T1000 (cell line): ENCODE measurements at places on chromosomes 11 and 22.

- DNase-seq, result no peak
These were observed 9.3 kb upstream of the GLB1L3 start for GRCh38 chr11:134266841-134267251.

DNA sequence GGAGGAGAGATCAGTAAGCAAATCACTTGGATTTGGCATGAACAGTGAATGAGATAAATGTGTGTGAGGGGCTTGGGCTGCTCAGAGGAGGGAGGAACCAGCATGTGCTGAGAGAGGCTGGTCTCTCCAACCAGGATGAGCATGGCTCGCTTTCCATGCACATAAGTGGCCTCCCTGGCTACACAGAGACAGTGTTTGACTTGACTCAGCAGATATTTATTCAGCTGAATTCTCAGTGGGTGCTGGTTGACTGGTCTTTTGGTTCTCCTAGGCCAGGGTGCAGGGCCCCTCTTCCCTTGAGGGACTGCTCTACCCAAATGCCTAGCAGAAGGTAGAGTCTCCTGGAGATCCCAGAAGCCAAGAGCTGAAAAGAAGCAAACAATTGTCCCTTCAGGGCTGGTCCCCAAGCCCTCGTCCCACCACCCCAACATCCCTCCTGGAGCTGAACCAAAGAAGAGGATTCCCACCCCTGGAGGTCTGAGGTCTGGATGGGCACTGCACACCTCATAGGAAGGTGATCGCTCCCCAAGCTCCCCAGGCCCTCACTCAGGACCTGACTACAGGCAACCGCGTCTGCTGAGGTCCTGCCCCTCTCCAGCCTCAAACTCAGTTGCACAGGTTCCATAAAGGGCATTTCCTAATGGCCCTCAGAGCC lies 3.3 kb upstream of the TRIM29 start:
- no peak for DNase-seq

- DNase-seq, result no peak
These were observed 74.9 kb downstream of the DSCAML1 start for GRCh38 chr11:117722082-117722481.

DNA sequence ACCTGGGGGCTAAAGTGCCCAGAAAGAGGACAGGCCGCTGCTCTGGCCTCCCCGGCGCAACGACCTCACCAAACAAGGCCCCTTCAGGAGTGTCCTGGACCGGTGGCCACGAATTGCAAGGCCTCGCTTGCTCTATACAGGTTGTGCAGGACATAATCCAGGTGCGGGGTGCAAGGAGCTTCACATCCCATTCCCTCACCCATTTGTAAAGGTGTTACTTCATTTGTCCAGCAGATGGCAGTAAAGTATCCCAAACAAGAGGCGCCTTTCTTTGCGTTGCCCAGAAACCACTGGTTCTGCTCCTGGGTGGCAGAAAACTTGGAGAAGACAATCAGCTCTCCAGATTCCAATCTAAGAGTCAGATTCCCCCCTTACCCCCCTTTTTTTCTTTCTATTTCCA lies 35.9 kb upstream of the PRDM11 start:
- peak; percentile 19 for DNase-seq

- DNase-seq, result no peak
These were observed 6.5 kb downstream of the RBFOX2 start for GRCh38 chr22:36022162-36022561.

DNA sequence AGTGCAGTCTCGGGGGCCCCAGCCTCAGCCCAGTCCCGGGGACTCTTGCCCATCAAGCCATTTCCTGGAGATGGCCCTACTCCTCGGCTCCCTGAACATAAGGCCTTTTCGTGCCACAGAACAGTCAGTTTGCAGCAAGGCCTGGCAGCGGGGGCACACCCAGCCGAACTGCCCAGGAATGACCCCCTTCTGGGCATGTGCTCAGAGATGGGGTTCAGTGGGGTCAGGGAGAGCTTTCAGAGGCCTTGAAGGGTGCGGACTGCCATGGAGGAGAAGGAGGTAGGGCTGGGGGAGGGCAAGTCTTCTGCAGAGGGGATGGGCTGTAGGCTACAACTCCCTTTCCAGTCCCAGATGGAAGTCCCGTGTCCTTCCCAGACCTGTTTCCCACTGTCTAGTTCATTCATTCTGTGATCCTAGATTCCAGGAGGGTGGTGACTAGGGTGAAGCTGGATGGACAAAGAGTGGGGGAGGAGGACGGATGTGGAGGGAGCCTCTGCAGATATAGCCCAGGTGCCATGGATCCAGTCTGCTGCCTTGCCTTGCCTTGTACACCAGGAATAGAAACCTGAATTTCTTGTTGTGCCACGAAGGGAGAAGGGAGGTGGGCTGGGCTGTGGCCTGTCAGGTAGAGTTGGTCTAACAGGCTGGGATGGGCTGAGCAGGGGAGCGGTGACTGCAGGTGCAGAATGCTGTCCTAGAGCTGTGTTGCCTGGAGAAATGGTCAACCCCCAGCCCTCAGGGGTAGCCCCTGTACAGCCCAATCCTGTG lies 14.2 kb upstream of the OMP start:
- no peak for DNase-seq

DNA sequence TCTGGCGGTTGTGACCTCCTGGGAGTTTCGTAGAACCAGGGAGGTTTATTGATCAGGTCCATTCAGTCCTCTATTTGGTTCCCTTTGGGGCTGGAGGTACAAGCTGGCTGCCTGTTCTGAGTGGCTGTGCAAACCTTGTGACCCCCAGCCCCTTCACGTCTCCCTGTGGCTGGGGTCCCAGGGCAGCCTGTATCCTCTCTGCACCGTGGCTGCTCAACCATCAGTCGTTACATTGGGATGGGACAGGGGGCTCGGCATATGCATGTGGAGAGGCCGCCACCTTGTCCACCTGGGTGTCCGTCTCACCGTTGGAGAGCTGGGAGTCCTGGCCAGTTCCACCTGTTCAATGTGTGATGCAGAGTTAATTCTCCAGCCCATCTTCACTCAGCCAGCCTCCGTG lies 195.7 kb downstream of the TBC1D22A start:
- no peak for DNase-seq

DNA sequence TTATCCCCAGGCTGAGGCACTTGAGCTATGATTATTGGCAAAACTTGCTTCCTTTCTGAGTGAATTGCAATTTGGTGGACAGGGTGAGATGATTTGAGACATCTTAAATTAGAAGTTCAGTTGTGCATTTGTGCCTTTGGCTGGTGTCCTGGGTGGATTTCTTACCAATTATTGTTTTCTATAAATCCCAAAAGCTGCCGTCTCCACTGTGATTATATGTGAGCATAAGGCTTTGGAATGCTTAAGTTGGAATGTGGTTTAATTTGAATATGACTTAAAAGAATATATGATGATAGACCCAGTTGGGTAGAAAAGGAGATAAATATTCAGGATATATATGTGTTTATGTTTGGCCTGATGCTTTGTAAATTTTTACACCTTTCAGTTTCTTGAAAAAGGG lies 70.0 kb downstream of the EXT2 start:
- no peak for DNase-seq

DNA sequence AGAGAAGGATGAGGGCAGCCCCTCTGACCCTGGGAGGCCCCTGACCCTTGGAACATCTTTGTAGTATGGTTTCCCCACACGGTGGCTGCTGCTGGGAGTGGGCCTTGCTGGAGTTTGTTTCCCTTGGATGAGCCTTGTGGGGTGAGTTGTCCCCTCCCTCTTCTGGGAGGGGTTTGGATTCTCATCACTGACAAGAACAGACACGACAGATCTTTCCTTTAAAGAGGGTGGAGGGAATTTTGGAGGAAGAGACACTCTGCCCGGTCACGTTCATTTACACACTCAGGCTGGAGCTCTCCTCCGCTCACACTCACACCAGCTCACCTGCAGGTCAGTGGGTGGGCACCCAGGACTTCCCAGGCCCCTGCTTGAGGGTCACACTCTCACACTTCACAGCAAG lies 31.7 kb downstream of the POU2F3 start:
- DNase-seq, result no peak

- DNase-seq, result no peak
These were observed 2.0 kb upstream of the PACSIN3 start for GRCh38 chr11:47188259-47188658.

DNA sequence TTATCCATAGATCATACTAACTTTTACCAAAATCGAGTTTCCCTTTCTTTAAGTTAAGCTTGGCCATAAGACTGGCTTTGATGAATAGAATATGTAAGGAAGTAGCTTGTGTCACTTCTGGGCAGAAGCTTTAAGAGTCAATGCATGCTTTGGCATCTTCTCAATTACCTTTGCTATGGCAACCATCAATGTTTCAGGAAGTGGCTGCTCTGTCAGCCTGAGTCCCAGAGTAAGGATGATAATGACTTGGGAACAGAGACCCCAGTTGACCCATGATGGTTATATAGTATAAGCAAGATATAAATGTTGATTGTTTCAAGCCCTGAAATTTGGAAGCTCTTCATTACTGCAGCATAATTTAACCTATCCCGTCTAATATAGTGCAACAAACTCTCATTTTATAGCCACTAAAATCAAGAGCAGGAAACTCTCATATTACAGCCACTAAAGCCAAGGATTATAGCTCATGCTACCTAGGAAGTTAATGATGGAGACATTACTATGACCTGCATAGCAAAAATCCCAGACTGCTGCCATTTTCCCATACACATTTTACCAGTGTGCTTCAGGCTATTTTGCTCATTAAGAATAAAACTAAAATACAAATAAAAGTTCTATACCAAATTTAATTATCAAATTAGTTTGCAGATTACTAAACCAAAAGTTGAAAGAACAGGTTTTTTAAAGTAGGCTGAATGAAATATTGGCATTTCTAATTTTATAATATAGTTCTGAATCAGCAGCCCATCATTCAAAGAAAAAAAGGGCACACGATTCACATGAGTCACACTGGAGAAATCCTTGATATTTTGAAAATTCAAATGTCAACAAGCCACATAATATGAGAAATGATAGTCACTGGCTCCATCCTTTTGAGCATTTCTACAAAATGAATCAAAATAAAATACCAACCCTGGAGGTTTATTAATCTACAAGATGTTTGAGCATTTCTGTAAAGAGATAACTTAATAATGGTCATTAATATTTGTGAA lies 23.8 kb downstream of the FSHB start:
- DNase-seq, result no peak

DNA sequence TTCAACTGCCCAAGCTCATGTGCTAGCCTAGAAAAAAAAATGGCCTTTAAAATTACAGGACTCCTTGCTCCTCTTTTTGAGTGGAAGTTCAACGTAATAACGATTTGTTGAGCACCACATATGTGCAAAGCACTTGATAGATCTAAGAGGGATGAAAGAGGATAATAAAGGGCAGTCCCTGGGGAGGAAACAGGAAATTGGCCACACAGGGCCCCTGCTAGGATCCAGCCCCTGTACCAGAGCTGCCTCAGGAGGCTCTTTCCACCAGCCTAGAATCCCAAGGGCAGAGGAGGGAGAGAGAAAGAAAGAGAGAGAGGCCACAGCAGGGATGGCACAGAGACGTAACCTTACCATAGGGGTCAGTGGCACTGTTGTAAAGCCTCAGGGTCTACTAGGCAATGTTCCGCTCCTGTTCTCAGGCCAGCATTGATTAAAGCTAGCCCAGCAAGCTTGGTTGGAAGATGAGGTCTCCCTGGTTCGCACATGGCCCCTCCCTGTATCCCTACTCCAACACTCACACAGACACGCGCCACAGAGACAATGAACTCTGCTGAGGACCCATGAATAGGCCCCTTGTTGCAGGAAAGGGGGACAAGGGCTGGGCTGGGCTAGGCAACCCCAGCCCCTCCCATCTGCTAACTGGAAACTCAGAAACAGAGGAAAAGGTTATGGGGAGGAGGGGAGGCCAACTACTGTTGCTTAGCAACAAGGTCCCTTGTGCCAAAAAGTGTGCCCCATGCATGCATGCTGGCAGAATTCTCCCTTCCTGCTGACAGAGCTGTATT lies at the start of gene TMPRSS5:
TSS of gene TMPRSS5 (minus strand) at position 438 of the 785 bp plus-strand sequence. CDS start at position 354, 84 bp downstream.
- no peak for DNase-seq

GRCh38 chr11:31802609-31802989 lies 8.5 kb downstream of the PAX6 start:
- no peak for DNase-seq

DNA sequence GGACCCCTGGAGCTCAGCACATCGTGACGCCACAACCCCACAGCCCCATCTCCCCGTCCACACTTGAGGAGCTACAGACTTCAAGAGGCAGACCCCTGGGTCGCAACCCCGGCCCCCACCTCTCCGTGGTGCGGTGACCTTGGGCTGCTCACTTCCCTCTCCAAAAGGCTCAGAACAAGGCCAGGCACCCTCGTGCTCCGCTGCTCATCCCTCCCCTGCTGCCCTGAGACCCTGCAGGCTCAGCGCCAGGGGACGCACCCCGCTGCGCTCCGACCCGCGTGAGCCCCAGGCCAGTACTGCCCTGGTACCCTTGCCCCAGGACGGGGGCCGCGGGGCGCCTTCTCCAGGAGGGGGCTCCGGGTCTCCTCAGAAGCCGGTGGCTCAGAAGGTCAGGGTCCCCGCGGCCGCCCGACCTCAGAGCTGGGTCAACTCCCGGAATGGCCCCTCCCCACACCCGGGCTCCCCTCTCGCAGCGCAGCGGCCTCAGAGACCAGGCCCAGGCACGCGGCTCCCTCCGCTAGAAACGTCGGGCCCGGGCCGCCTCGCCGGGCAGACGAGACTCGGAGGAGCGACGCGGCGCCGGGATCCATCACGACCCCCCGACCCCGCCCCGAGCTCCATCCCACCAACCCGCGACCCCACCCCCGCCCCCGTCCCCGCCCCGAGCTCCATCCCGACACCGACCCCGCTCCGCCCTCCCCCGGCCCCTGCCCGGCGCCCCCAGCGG lies 563 bp downstream of the GATD1 start:
- no peak for DNase-seq

- DNase-seq, result no peak
These were observed 375 bp downstream of the BSCL2 start for GRCh38 chr11:62706850-62707247.

GRCh38 chr22:46058091-46058420 lies 81.1 kb upstream of the WNT7B start:
- no peak for DNase-seq

GRCh38 chr11:19715373-19715772 lies 2.7 kb downstream of the NAV2 start:
- DNase-seq, result peak; percentile 57

DNA sequence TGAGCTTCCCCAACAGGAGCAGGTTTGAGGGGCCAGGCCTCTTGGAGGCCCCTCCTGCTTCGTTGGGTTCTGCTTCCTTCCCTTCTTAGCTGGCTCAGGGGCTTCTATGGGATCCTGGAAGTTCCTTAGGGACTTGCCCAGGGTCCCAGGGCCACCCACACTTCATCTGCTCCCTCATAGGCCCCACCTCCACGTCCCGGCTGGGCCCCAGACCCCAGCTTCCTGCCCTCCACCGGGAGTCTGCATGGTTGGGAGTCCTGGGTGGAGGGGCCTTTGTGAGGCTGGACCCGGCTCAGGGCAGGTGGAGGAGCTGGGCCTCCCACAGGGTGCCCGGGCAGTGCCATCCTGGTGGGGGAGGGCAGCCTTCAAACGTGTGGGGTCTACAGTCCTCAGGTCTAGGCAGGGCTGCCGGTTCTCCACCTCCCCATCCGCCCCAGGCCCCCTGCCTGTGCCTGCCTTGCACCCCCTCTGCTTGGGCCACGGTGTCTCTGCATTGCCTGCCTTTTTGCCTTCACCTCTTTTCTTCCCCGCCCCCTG lies 11.6 kb downstream of the OTUB1 start:
- no peak for DNase-seq

DNA sequence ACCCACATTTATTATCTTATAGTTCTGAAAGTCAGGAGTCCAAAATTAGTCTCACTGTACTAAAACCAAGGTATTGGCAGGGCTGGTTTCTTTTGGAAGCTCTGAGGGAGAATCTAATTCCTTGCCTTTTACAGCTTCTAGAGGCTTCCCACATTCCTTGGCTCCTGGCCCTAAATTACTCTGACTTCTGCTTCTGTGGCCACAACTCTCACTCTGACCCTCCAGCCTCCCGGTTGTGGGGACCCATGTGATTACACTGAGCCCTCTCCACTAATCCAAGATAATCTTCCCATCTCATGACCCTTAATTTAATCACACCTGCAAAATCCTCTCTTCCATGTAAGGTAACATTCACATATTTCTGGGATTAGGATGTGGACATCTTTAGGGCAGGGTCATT lies 110.9 kb downstream of the ARL14EP start:
- DNase-seq, result no peak
